ENCODE measurements at places on chromosomes 12 and 14.
A peak's percentile ranks its signal among the peaks of the same experiment; 100 is the strongest.

- no peak for DNase-seq
Measured at GRCh38 chr12:68641138-68641537, 30.4 kb downstream of the RAP1B start.

DNA sequence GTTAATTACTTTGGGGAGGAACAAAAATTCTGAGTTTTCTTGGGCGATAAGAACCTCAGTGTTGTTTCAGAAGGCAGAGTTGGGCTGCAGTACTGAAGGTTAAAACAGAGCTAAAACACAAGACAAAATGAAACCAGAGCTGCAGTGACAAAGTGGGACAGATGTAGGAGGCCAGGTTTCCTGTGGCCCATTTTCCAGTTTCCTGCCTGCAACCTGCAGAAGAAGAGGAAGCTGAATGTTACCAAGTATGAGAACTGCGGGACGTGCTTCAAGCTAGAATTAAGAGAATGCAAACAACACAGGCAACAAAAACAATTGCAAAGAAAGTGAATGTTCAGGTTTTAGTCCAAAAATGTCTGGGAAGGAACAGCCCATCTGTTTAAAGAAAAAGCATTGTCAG lies 17.8 kb downstream of the ELK3 start:
- peak; percentile 97 for DNase-seq

DNA sequence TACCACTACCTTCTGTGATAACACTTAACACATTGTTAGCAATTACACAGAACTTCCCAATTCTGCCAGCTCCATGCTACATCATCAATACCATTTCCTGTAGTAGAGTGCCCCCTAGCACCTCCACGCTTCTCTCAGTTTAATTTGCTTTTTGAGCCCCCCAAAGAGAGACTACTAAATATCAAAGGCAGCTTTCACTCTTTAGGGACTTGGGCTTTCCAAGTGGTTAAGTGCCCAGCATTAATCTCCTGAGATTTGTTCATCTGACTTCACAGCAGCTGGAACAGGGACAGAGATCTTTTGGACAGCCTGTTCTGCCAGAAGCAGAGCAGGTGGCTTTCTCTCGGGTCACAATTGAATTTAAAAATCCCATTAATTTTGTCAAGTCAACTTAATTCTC lies 954.9 kb downstream of the DIO2 start:
- DNase-seq: peak; percentile 8

DNA sequence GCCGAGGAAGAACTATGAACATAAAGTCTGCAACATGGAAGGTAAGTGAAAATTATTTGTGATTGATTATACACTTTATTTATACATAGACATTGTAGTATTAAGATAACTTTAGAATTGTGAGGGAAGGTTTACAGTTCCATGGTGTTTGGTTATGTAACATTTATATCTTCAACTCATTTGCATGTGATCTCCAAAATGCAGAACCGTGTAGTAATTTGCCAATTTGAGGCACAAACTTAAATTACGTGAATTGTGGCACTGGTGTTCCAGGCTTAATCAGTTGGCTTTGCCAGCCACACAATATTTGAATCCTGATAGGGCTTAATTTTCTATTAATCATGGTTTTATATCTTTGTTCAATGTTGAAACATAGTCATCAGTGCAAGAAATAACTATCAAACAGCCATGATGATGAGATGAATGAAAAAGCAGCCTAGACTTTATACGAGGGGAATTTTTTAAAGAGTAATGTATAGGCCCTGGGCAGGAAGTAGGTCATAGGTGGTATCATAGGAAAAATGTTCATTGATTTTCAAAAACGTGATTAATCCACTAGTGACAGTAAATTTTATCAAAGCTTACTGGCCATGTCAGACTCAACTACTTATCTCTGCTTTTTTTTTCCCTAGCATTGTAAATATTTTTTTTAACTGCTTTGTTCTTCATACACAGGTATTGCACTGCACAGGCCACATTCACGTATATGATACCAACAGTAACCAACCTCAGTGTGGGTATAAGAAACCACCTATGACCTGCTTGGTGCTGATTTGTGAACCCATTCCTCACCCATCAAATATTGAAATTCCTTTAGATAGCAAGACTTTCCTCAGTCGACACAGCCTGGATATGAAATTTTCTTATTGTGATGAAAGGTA lies 31.7 kb downstream of the HIF1A start:
- DNase-seq: no peak

- no peak for DNase-seq
Measured at GRCh38 chr12:77437206-77437605, 371.8 kb upstream of the E2F7 start.

DNA sequence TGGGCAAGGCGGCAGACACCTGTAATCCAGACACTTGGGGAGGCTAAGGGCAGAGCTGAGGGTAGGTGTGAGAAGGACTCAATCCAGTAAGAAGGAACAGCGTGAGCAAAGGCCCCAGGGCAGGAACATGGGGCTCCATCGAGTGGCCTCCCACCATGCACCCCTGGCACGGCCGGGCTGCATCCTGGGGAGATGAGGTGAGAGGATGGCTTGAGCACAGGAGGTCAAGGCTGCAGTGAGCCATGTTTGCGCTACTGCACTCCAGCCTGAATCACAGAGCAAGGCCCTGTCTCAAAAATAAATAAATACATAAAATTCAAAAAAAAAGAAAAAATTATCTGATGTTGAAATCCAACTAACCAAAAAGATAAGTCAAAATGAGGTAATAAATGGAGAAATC lies 58.5 kb downstream of the ARL6IP4 start:
- DNase-seq: no peak

DNA sequence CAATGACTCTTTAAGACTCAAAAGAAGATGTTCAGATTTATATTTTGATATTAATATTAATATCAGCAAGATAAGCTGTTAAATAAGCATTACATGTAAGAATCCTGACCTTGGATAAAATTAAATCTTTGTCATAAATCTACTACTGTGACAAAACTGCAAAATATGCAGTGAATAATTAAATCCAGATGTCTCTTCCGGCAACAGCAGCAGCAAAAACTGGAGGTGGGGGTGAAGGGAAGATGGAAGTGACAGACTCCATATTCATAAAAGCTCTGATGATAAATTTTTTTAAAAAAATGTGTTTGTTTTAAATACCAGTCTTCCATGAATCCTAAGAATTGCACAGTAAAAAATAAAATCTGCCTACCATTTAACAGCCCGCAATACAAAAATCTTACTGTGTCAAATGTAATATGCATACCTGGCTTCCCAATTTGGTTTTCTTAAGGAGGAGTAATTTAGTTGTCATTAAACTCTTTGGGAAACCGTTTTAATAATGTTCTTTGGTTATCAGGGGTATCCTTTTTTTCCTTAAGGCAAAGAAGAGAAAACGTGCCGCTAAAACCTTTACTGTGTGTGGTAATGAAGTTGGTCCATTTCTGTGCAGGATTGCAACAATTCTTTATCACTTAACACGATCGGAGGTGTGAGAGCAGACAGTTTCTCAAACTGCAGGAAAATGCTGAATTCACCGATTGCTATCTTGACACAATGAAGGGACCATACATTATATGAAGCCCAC lies 478.2 kb downstream of the DIO2 start:
- DNase-seq: no peak

Data from Kasumi-1 (cell line).